ENCODE measurements at places on chromosomes 2 and 18.

DNA sequence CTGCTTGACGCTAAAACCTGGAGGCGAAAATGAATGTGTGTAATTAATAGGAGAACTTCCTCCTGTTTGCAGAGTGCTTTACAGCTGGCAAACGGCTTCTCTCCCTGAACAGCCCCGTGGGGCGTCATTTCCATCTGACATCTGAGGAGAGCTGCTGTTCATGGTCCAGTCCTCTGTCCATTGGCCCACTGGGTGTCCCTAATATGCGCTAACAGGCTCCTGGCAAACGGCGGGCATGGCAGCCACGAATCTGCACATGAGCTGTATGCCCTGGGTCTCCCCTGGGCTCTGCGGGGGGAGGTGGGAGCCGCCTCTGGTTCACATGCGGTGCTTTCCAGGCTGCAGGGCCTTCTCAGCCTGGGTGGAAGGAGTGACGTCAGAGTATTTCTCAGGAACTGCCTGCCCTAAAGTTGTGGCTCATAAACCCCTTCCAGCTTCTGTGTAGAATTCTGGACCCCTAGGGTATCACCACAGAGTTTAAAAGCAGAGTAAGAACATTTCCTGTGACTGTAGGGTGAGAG, 73.2 kb downstream of the LRRFIP1 start:
- no peak overlapping the region for H3K27ac ChIP-seq
- peaks cover 4% of the 10 kb centered on the region for H3K36me3 ChIP-seq
- peaks cover 53% of the 10 kb centered on the region for H3K4me1 ChIP-seq
- no peak for DNase-seq

DNA sequence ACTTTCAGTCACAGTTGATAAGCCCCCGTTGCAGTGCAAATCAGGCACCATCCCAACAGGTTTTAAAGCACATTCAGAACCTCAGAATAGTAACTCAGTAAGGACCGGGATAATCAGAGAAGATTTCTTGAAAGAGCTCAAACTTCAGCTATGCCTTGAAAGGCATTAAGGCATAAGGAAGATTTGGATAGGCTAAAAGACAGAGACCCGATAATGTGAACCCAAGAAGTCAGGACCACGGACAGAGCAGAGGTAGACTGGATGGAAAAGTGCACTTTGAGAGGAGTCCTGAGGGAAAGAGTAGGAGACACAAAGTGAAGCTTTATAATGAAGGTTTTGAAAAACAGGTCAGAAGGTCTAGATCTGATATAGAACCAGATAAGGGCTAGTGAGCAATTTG, 36.9 kb upstream of the KLF7 start:
- H3K4me1 ChIP-seq, result no peaks in the 10 kb centered on the region
- peak; percentile 28 for DNase-seq
- H3K27ac ChIP-seq, result no peak overlapping the region

GRCh38 chr18:30132959-30133358, 909.6 kb downstream of the DSC3 start:
- no peak overlapping the region for H3K27ac ChIP-seq
- DNase-seq, result no peak
- no peak overlapping the region for H3K4me3 ChIP-seq
- H3K4me1 ChIP-seq, result peaks cover 6% of the 10 kb centered on the region
- H3K36me3 ChIP-seq, result no peaks in the 10 kb centered on the region

- no peaks in the 10 kb centered on the region for H3K36me3 ChIP-seq
- H3K4me1 ChIP-seq, result no peaks in the 10 kb centered on the region
- H3K27me3 ChIP-seq, result no peaks in the 10 kb centered on the region
- no peak overlapping the region for H3K4me3 ChIP-seq
- no peak overlapping the region for H3K27ac ChIP-seq
- DNase-seq, result no peak
These were observed 58.8 kb upstream of the CD302 start for GRCh38 chr2:159856760-159857159.

- no peak for DNase-seq
- H3K4me3 ChIP-seq, result no peak overlapping the region
- H3K27me3 ChIP-seq, result peaks cover 10% of the 10 kb centered on the region
- H3K27ac ChIP-seq, result no peak overlapping the region
These were observed 18.6 kb downstream of the ERMN start for GRCh38 chr2:157307021-157307420.

DNA sequence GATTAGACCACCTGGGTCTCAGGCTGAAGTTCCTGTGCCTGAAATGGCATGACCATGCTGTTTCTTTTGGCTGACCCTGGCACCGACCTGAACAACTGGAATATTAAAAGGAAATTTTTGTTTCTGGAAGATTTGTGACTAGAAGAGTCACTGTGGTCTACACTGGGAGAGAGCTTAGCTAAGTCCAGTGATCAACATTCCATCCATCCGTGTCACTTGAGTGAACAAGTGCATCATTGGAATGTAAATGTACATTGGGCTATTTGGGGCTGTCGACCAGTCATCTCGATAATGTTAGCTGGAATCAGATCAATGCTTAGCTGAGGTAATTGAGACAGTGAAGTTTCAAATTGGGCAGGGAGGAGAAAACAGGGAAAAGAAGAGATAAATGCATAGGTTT, 95.4 kb upstream of the CCDC85A start:
- DNase-seq, result no peak
- H3K4me3 ChIP-seq, result no peak overlapping the region
- H3K4me1 ChIP-seq, result no peaks in the 10 kb centered on the region
- H3K27me3 ChIP-seq, result no peaks in the 10 kb centered on the region
- H3K36me3 ChIP-seq, result no peaks in the 10 kb centered on the region

GRCh38 chr2:138601458-138602165, 100.0 kb downstream of the SPOPL start:
- H3K36me3 ChIP-seq, result no peaks in the 10 kb centered on the region
- H3K4me3 ChIP-seq, result no peak overlapping the region
- DNase-seq, result no peak
- no peaks in the 10 kb centered on the region for H3K27me3 ChIP-seq
- no peak overlapping the region for H3K27ac ChIP-seq

- DNase-seq, result no peak
- no peak overlapping the region for H3K27ac ChIP-seq
These were observed 6.1 kb downstream of the GPR17 start for GRCh38 chr2:127651971-127652550.

GRCh38 chr2:127700527-127701192, 637 bp upstream of the SFT2D3 start:
- H3K4me3 ChIP-seq, result peak overlapping the region; percentile 79
- no peaks in the 10 kb centered on the region for H3K27me3 ChIP-seq
- DNase-seq, result peak; percentile 84
- peaks cover 25% of the 10 kb centered on the region for H3K4me1 ChIP-seq
- H3K36me3 ChIP-seq, result no peaks in the 10 kb centered on the region

DNA sequence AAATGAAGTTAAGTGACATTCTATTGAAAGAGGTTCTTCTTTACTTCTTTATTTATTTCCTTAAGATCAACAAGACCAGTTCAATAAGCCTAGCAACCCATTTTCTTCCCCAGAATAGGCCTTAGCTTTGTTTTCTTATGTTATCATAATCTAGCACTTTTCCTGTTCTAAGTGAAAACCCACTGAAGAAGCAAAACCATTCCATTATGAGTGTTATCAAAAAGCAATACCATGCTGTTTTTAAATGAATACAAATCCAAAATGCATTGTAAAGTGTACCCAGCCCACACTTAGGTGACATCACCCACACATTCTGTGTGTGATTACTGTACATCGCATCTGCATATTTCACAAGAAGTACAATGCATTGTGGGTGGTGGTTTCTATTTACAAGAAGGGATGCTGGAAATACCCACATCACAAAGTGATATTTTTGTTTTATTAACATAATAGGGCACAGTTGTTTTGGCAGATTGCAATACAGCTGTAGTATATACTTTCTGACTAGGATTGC, 679.5 kb downstream of the KCNJ3 start:
- no peak overlapping the region for H3K4me3 ChIP-seq
- no peak for DNase-seq
- no peaks in the 10 kb centered on the region for H3K27me3 ChIP-seq
- no peaks in the 10 kb centered on the region for H3K36me3 ChIP-seq

DNA sequence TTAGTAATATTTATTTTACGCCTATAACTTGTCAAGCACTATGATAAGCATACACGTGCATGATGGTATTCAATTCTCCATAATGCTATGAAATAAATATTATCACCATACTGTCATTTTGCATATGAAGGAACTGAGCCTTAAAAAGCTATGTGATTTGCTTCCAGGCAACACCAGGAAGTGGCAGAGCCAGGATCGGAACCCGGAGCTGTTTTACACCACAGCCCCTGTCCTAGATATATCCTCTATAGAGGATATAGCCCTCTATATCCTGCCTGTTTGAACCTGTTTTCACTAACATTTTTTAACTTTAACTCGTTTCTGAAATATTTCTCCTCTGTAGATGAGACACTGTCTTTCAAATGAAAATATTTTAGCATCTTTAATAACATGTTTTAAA, 690.0 kb downstream of the SATB2 start:
- DNase-seq, result no peak
- H3K4me3 ChIP-seq, result no peak overlapping the region
- H3K27ac ChIP-seq, result no peak overlapping the region
- no peaks in the 10 kb centered on the region for H3K4me1 ChIP-seq

- H3K4me1 ChIP-seq, result peaks cover 12% of the 10 kb centered on the region
- peaks cover 26% of the 10 kb centered on the region for H3K27me3 ChIP-seq
- H3K4me3 ChIP-seq, result no peak overlapping the region
- H3K36me3 ChIP-seq, result no peaks in the 10 kb centered on the region
- H3K27ac ChIP-seq, result no peak overlapping the region
- no peak for DNase-seq
These were observed 3.9 kb upstream of the AGAP1 start for GRCh38 chr2:235489897-235490296.

DNA sequence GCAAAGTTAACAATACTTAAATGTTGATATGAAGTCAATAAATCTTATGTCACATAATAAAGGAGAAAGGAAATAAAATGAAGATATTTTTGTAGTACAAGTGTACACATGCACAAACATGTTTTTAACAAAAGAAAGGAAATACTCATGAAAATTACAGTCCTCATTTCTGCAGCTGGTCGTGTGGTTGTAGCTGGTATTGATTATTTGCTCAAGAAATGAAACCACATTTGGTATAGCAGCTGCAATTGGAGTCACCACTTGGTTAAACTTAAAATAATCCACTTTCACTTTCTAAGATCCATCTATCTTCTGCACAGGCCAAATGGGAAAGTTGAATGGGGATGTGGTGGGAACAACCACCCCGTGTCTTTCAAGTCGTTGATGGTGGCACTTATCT, 580.5 kb upstream of the NRXN1 start:
- H3K27ac ChIP-seq, result no peak overlapping the region
- H3K27me3 ChIP-seq, result no peaks in the 10 kb centered on the region
- H3K4me3 ChIP-seq, result no peak overlapping the region
- H3K4me1 ChIP-seq, result no peaks in the 10 kb centered on the region
- no peak for DNase-seq

GRCh38 chr2:73611193-73611592, 31.0 kb downstream of the NAT8 start:
- no peak for DNase-seq
- H3K36me3 ChIP-seq, result peaks cover 1% of the 10 kb centered on the region
- no peak overlapping the region for H3K27ac ChIP-seq
- no peak overlapping the region for H3K4me3 ChIP-seq
- no peaks in the 10 kb centered on the region for H3K27me3 ChIP-seq

- peaks cover 40% of the 10 kb centered on the region for H3K4me1 ChIP-seq
- no peak for DNase-seq
- H3K36me3 ChIP-seq, result peaks cover 68% of the 10 kb centered on the region
- no peak overlapping the region for H3K27ac ChIP-seq
These were observed 32.4 kb downstream of the TTLL4 start for GRCh38 chr2:218743068-218743467.

DNA sequence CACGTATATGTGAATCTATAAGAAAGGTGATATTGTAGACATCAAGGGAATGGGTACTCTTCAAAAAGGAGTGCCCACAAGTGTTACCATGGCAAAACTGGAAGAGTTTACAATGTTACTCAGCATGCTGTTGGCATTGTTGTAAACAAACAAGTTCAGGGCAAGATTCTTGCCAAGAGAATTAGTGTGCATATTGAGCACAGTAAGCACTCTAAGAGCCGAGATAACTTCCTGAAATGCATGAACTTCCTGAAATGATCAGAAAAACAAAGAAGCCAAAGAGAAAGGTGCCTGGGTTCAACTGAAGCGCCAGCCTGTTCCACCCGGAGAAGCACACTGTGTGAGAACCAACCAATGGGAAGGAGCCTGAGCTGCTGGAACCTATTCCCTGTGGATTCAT, 101.0 kb downstream of the HS6ST1 start:
- H3K4me3 ChIP-seq, result no peak overlapping the region
- H3K36me3 ChIP-seq, result no peaks in the 10 kb centered on the region
- no peaks in the 10 kb centered on the region for H3K27me3 ChIP-seq
- DNase-seq, result no peak

DNA sequence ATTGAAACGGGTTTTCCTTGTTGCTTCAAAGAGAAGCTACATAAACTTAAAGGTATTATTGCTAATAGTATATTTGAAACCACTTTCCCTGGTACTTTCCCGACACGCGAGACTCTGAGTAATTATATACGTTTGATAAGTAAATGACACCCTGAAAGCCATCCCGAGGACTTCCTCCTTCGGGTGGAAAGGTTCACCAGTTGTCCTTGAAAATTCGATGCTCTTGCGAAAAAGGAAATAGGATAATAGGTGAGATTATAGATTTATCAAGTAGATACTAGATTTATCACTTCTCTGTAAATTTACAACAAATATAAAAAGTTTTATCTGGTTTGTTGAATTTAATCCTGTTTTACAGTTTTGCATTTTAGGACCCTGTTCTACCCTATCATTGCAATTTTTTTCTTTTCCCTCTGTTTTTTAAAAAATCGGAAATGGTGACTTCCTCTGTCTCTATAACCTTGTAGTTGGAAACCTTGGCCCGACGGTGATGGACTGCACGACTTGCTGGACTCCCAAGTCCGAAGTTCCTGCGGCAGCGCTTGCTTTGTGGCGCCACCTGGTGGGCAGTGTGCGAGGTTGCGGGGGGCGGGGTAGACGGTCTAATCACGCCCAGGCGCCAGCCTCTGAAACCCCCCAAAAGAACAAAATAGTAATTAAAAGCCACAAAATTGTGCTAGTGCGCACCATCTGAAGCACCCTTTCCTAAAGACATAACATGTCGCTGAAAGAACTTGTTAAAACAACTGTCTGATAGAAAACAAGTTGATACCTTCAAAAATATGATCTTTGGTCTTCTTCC, 972 bp upstream of the DLX2 start:
- H3K36me3 ChIP-seq, result no peaks in the 10 kb centered on the region
- peak; percentile 83 for DNase-seq
- H3K4me1 ChIP-seq, result peaks cover 55% of the 10 kb centered on the region
- no peak overlapping the region for H3K27ac ChIP-seq

GRCh38 chr2:26274058-26274613, 29.4 kb downstream of the HADHB start:
- peak; percentile 78 for DNase-seq
- peak overlapping the region; percentile 29 for H3K27ac ChIP-seq
- no peaks in the 10 kb centered on the region for H3K27me3 ChIP-seq
- H3K36me3 ChIP-seq, result peaks cover 25% of the 10 kb centered on the region

DNA sequence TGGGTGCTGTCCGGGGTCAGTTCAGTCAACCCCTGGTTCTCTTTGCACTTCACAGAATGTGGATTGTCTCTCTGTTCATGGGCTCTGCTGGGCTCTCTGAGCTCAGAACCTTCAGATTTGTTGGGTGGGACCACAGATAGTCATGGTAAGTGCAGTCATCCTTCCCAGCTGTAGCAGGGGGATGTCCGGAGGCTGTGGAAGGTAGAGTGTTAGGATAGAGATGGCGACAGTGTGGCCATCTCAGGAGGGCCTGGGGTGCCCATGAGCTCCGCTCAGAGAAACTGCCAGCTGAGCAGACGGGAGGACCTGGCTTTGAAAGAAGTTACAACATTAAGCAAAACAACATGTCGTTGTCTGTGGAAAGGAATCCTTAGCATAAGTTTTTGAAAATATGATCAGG, 149.8 kb downstream of the FAM210A start:
- DNase-seq, result no peak
- no peaks in the 10 kb centered on the region for H3K27me3 ChIP-seq
- no peak overlapping the region for H3K27ac ChIP-seq
- no peaks in the 10 kb centered on the region for H3K4me1 ChIP-seq
- H3K4me3 ChIP-seq, result no peak overlapping the region
